ENCODE measurements at places on chromosomes 7 and 10. TPM values are rescaled to one million over a fixed set of nuclear protein-coding genes. Genes with fewer than 3 reads are reported as not detected.

CFTR gene
- polyA plus RNA-seq, result 6.9 TPM

WAC gene
- 130 TPM for polyA plus RNA-seq

HOXA9 gene
- polyA plus RNA-seq, result 1.0 TPM

SPDYE11 gene
- polyA plus RNA-seq, result 6.5 TPM

MMRN2 gene
- 21.2 TPM for polyA plus RNA-seq

CRCP gene
- 23.7 TPM for polyA plus RNA-seq

MMD2 gene
- polyA plus RNA-seq, result 20.4 TPM

CALHM1 gene
- not detected for polyA plus RNA-seq

IRF5 gene
- polyA plus RNA-seq, result 4.6 TPM

TMEM168 gene
- polyA plus RNA-seq, result 21.4 TPM

ELMO1 gene
- polyA plus RNA-seq, result 12.9 TPM

PLAC9 gene
- polyA plus RNA-seq, result 47.0 TPM

KLLN gene
- polyA plus RNA-seq, result 2.0 TPM

CPEB3 gene
- 23.5 TPM for polyA plus RNA-seq

FXYD4 gene
- 2.6 TPM for polyA plus RNA-seq

CCL24 gene
- 1.1 TPM for polyA plus RNA-seq

ZNF32 gene
- 29.8 TPM for polyA plus RNA-seq

UNC5B gene
- 14.8 TPM for polyA plus RNA-seq

AKR1C4 gene
- polyA plus RNA-seq, result 1.9 TPM

LRRTM3 gene
- 14.0 TPM for polyA plus RNA-seq

TEX47 gene
- polyA plus RNA-seq, result 74.7 TPM

NPC1L1 gene
- 0.83 TPM for polyA plus RNA-seq

CYP2C9 gene
- polyA plus RNA-seq, result not detected

HOXA10 gene
- polyA plus RNA-seq, result 1.6 TPM

POLL gene
- 93.1 TPM for polyA plus RNA-seq

CALHM3 gene
- polyA plus RNA-seq, result 0.88 TPM

SNX10 gene
- 6.3 TPM for polyA plus RNA-seq

SPDYE8 gene
- 3.8 TPM for polyA plus RNA-seq

CYP51A1 gene
- polyA plus RNA-seq, result 138 TPM

NPSR1 gene
- polyA plus RNA-seq, result 0.54 TPM

SMARCD3 gene
- polyA plus RNA-seq, result 55.1 TPM

All from testis (tissue), 5 donors.